ENCODE measurements at places on chromosomes 3 and 15. TPM values are rescaled to one million over a fixed set of nuclear protein-coding genes. Genes with fewer than 3 reads are reported as not detected.

The TLR9 gene
- not detected for total RNA-seq

The EOMES gene
- total RNA-seq, result not detected

The VGLL4 gene
- total RNA-seq, result 30.1 TPM

The CLDN16 gene
- not detected for total RNA-seq

The TMCO5A gene
- not detected for total RNA-seq

The POLQ gene
- total RNA-seq, result 0.70 TPM

The GOLGA8S gene
- not detected for total RNA-seq

The ZCWPW2 gene
- total RNA-seq, result 0.82 TPM

The ERICH6 gene
- not detected for total RNA-seq

The PYGO1 gene
- total RNA-seq, result 5.0 TPM

The MGLL gene
- 18.7 TPM for total RNA-seq

The GPR156 gene
- total RNA-seq, result 0.23 TPM

The ZPLD1 gene
- total RNA-seq, result not detected

The RBP2 gene
- not detected for total RNA-seq

The CCDC39 gene
- total RNA-seq, result not detected

The CTXN2 gene
- not detected for total RNA-seq
